ENCODE measurements at places on chromosomes 12 and 14.

- no peak for DNase-seq
Observed at GRCh38 chr12:112638420-112638819, 153.1 kb upstream of the RPH3A start.

DNA sequence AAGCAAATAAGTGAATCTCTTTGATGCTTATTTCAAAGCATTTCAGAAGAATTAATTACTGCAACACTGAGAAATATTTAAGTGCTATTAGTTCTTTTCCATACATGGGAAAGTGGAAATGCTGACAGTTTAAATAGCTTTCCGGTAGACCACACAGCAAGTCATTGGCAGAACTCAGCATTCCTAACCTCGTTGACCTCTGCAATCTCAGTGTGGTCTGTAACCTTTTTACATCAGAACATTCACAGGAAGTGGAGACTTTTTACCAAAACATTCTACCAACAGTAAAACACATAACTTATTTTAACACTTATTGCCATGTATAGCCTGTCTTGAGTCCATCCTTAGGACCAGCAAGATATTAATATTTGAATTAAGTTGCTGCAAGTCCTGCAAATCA is 249.5 kb upstream of the DCN start:
- no peak for DNase-seq

DNA sequence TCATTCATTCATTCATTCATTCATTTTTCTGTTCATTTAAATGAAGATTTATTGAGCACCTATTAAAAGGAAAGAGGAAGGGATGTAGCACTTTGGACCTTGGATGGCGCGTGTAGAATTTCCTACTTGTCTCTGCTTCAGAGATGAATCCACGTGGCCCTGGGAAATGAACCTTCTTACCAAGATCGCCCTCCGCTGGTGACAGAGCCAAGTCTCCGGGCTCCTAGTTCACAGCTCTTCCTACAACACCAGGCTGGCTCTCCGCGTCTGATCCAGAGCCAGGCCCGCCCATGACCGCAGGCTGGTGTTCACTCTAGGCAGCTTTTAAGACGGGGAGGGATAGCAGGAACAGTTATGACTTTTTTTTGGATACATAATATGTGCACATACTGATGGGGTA is 70.9 kb upstream of the PIWIL1 start:
- DNase-seq = no peak

- DNase-seq = no peak
Observed at GRCh38 chr14:75023108-75023507, 20.4 kb downstream of the EIF2B2 start.

- DNase-seq = no peak
Observed at GRCh38 chr14:72290241-72290640, 358.0 kb downstream of the RGS6 start.

DNA sequence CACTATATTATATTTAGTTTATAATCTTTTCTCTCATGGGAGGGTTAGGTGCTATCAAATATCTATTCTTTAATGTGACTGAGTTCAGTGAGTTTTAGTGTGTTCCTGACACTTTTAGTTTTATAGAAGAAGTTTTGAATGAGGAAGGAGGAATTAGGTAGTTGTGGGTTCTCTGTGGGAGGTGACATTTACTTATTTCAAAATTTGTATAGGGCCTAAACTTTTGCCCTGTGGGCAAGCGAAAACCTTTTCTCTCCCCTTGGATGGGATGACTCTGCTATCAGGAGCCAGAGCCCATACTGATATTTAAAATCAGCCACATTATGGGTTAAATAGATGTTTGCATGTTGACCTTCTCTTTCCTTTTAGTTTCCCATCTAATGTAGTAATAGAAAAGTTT is 43.6 kb downstream of the SPATS2 start:
- no peak for DNase-seq

DNA sequence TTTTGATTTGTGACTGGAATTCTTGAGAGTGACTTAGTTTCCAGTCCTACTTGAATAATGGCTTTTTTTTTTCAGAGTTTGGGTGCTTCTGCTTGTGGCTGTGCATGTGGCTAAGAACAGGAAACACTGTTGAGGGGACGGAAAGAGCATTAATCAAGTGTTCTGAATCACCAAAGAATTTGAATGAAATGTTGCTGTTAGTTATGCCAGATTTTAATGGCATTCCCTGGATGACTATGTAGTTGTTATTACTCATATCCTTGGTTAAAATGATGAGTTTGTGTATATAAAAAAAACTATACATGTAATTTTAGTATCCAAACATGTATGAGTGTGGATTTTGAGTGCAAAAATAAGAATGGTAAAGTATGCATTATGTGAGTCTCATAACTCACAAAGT is 347.9 kb downstream of the BCAT1 start:
- DNase-seq = no peak

GRCh38 chr12:85874031-85874461 is at the start of gene NTS:
Gene NTS (plus strand): TSS chr12:85874295. CDS start chr12:85874404, 109 bp downstream.
- no peak for DNase-seq

DNA sequence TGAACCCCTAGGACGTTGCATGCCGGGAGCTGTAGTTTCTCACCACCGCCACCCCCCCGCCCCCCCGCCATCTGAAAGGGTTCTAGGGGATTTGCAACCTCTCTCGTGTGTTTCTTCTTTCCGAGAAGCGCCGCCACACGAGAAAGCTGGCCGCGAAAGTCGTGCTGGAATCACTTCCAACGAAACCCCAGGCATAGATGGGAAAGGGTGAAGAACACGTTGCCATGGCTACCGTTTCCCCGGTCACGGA is 501 bp upstream of the HSP90B1 start:
- no peak for DNase-seq

- DNase-seq = no peak
Observed at GRCh38 chr12:30169839-30170591, 386.3 kb upstream of the TMTC1 start.

DNA sequence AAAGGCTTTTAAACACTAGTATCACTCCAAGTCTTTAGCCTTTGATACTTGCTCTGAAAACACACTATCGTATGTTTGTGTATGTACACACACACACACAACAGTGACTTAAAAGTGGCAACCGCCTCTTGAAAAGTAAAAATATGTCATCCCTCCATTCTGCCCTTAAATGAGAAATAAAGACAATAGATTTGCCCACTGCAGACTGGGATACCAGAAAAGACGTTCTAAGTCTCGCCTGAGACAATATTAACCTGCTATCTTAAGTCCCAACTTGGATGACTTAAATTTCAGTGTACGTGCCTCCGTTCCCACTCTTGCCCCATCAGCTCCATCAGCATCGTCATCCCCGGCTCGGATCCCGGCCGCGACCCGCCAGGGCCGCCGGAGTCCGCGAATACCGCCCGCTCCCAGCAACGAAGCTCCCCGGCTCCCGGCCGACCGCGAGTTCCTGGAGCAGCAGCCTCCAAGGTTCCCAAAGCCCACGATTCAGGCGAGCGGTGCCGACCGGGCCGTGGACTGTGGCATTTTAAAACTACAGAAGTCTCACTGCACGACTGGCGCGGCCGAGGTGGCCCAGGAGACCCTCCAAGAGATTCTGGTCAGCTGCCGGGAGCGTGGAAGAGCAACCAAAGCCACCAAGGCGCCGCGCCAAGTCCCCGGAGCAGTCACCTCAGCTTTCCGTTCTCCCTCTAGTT is 2.8 kb upstream of the ARID2 start:
- DNase-seq = peak; percentile 86

GRCh38 chr12:6966351-6966750 is 4.1 kb downstream of the PHB2 start:
- peak; percentile 17 for DNase-seq

DNA sequence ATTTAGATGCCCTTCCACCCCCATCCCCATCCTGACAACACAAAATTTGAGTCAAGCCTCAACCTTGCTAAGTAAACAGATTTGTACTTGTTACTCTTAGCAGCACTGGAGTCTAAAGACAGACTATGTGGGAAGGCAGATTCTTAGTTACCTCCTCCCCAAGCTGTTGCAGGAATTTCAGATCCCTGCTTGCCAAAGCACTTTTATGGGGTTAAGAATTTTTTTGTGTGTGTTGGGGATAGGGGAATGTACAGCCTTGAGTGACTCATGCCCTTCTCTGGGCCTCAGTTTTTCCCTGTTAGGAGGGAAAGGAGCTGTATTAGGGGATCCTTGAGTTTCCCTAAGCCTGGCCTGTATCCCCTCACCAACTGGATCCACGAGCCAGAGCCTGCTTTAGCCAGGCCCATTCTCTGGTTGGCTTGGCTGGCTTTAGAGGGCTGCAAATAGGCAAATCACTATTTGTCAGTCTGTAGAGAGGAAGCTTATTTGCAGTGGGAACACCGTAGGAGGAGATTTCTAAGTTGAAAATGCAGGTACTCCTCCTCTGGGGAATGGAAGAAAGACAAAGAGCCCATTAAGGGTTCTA is 27.7 kb upstream of the RNU6-8 start:
- no peak for DNase-seq

- no peak for DNase-seq
Observed at GRCh38 chr14:99612738-99613330, 8.8 kb upstream of the CCDC85C start.

DNA sequence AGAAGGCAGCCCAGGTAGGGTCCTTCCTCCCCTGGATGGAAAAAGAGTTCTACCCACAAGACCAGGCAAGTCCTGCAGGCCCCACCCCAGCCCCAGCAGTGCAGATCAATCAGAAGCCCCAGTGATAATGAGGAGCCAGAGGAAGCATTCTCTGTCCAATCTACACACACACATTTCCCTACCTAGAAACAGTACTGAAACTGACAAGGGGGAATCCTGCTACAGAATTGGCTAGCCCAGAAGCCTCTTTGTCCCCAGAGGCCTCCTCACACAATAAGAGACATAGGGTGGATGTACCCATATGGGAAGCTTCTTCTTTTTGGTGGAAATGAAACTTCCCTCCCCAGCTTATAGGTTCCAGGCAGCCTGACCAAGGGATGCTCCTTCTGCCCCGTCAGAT is 9.9 kb downstream of the FSCB start:
- no peak for DNase-seq

DNA sequence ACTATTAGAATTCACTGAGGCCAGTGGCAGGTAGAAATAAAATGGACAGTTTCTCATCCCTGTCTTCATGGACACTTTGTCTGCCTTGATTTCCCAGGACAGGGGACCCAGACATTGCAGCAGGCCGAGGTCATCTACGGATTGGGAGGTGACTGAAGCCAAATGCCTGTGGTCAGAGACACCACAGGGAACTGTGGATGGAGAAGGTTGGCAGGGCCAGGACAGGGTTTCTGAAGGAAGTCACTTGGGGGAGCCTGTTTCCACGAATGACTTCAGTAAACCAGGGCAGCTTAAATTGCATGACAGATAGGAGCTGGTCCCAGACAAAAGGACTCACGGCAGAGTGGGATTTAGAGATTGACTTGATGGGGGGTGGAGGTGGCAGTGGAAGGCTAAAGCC is 224.9 kb downstream of the NTF3 start:
- DNase-seq = no peak

DNA sequence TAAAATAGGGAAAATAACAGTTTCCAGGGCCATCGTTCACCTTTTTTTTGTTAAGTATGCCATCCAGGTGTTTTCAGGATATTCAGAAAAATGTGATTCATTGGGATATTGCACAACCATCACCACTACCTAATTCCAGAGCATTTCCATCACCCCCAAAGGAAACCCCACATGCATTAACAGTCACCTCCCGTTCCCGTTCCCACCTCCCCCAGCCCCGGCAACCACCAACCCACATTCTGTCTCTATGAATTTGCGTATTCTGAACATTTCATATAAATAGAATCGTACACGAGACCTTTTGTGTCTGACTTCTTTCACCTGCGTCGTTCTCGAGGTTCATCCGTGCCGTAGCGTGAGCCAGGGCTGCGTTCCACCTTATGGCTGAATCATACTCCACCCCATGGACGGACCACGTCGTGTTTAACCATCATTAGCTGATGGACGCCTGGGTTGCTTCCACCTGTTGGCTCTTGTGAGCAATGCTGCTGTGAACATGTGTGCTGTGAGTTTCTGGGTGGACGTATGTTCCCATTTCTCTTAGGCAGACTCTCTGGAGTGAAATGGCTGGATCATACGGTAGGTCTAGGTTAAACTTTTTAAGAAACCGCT is 51.0 kb upstream of the NCOR2 start:
- no peak for DNase-seq

DNA sequence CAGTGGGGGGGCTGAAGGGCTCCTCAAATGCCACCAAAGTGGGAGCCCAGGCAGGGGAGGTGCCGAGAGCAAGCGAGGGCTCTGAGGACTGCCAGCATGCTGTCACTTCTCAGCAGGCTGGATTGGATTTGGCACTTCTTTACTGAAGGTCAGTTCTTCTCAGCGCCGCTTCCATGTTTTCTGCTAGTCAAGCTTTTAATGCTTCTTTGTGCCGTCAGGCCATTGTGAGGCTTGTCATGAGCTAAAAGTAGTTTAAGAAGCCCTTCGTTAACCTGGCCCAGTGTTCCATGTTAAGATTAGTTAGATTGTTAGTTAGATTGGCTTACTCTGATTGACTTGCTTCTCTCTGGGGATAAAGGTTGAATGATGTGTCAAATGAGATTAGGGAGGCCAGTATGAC is 13.4 kb downstream of the GABARAPL1 start:
- DNase-seq = no peak

DNA sequence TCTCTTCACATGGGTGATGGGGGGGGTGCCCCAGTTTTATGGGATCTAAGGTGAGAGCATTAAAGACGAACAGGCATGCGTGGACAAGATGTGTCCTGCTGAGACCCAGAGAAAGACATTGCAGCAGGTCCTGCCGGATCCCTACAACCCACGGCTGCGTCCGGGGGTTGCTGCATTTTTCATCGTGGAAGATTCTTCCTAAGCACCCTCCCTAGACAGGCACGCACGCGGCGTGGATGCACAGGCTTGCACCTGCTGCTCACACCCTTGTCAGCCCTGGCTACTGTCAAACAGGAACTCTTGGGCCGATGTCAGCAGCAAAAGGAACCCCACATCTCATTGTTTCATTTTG is 280.6 kb upstream of the RTL1 start:
- no peak for DNase-seq

DNA sequence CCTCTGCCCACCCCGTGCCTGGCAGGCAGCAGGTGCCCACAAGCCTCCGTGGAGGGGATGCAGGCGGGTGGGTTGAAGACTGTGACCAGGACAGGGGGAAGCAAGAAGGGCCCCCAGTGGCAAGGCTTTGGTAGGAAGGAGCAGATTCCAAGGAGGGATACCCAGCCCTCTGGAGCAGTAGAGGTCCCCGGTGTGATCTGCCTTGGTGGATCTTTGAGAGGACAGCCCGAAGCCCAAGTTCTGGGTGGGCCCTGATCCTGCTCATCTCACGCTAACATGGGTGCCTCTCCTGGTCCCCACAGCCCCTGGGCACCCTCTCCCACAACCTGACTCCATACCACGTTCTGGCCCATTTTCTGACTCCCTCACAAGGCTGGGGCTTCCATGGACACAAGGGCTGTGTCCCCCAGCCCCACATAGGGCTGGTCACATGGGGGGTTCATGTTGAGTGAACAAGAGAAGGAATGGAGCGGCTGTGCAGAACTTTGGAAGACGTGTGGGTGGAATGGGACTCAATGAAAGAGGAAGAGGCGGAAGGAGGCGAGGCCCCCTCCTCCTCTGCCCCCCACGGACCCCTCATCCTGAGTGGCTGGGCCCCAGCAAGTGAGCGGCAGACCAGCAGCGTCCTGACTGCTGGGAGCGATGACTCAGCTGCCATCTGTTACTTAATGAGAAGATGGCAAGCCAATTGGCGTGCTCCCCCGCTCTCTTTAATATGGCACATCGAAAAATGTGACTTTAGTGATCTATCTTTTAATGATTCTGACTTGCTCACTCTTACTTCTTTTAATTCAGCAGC is 77.0 kb upstream of the BCL11B start:
- no peak for DNase-seq

- no peak for DNase-seq
Observed at GRCh38 chr12:62520361-62520760, 53.7 kb downstream of the MON2 start.
